ENCODE measurements at places on chromosomes 7 and 10.

GRCh38 chr7:143068446-143068845 is 16.3 kb downstream of the OR6V1 start:
- no peak for DNase-seq

GRCh38 chr7:22633954-22634474 is 93.0 kb upstream of the IL6 start:
- no peak for DNase-seq

DNA sequence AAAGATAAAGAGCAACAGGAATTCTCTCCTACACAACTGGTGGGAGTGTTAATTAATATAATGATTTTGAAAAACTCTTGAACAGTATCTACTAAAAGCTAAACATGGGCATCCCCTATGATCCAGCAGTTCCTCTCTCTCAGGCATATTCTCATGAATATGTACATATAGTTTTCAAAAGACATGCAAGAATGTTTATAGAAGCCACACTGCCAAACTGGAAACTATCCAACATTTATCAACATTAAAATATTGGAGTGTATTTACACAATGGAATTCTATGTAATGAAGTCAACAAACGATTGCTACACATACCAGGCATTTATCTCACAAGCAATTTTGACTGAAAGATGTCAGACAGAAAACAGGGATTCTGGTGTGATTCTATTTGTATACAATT is 404.5 kb upstream of the ANKRD30A start:
- DNase-seq: no peak

DNA sequence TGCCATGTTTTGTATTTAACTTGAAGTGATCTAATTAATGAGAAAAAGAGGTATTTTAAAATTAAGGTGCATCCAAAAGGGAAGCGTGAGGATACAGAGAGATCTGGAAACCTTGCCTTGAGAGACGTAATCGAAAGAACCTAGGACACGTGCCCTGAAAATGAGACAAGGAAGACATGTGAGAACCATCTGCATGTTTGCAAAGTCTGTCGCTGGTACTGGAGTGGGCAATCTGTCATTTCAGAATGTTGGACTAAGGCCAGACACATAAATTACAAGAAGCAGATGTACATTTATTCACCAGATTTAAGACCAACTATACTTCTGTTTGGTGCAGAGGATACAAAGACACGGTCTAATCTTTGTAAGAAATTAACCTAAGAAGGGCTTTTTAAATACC is 9.2 kb downstream of the AGR2 start:
- DNase-seq: no peak

GRCh38 chr7:35331730-35332678 is 78.1 kb upstream of the TBX20 start:
- no peak for DNase-seq
